COLO829 (cell line): ENCODE measurements at places on chromosomes 2 and 18.
A peak's percentile ranks its signal among the peaks of the same experiment; 100 is the strongest.

- DNase-seq: no peak
These were observed 107.6 kb downstream of the HAUS1 start for GRCh38 chr18:46211816-46212215.

- no peak for DNase-seq
These were observed 5.3 kb upstream of the CTIF start for GRCh38 chr18:48533340-48534070.

- DNase-seq: peak; percentile 30
These were observed 886 bp downstream of the PRKCE start for GRCh38 chr2:45652090-45653031.

GRCh38 chr2:142723236-142723635, 154.2 kb upstream of the KYNU start:
- DNase-seq: no peak

DNA sequence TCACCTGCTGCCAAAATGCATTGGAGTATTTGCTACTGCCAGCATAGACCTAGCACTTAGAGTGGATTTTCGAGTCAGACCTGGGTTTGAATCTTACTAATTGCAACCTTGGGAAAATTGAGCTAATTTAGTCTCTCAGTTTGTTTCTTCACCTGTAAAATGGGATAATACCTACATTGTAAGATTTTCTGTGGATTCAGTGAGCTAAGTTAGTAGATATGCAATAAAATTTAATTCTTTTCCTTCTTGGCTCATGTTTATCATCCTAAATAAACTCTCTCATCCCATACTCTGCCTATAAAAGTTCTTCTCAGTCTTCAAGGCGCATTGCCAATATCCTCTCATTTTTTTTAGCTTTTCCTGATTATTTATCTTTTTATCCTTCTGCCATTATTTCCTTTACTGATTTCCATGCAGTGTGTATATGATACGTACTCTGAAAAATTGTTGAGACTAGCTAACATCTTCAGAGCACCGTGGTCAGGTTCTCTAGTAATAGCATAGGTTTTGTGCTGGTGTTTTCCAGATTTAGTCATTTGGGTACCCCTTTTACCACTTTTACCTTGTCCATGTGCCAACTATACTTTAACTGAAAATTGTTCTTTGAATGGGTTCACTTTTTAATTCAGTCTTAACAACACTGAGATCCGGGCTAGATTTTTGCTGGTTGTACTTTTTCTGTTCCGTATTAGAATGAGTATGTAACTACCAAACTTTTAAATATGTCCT, 7.3 kb downstream of the CEP192 start:
- no peak for DNase-seq

GRCh38 chr18:21602299-21602587, 1.7 kb upstream of the ESCO1 start:
- no peak for DNase-seq

- DNase-seq: no peak
These were observed 598 bp upstream of the CEP68 start for GRCh38 chr2:65055422-65056214.

- no peak for DNase-seq
These were observed 66.4 kb downstream of the CERS6 start for GRCh38 chr2:168522446-168522845.

GRCh38 chr2:119494163-119494790, 30.0 kb downstream of the SCTR start:
- no peak for DNase-seq

GRCh38 chr2:100142393-100142792, at the start of gene AFF3:
AFF3 (minus strand) TSS chr2:100142590; CDS start chr2:100104454, 38,136 bp downstream.
- DNase-seq: no peak
